ENCODE measurements at places on chromosomes 6 and 20. TPM values are rescaled to one million over a fixed set of nuclear protein-coding genes. Genes with fewer than 3 reads are reported as not detected.
A peak's percentile ranks its signal among the peaks of the same experiment; 100 is the strongest.

NMBR gene
- total RNA-seq: 0.39 TPM

- H3K4me3 ChIP-seq: no peak overlapping the region
- H3K27me3 ChIP-seq: peaks cover 29% of the 10 kb centered on the region
- no peak for DNase-seq
- H3K36me3 ChIP-seq: no peaks in the 10 kb centered on the region
- H3K4me1 ChIP-seq: peaks cover 10% of the 10 kb centered on the region
- H3K27ac ChIP-seq: no peak overlapping the region
These were observed 43.5 kb upstream of the ECI2 start for GRCh38 chr6:4178737-4179333.

TPMT gene
- total RNA-seq: 15.2 TPM

- H3K4me1 ChIP-seq: no peaks in the 10 kb centered on the region
- peak; percentile 25 for DNase-seq
- H3K27me3 ChIP-seq: peaks cover 7% of the 10 kb centered on the region
- H3K36me3 ChIP-seq: no peaks in the 10 kb centered on the region
These were observed 7.6 kb upstream of the HLA-DRA start for GRCh38 chr6:32432050-32432450.

- no peak overlapping the region for H3K4me3 ChIP-seq
- no peak for DNase-seq
- H3K27ac ChIP-seq: no peak overlapping the region
- peaks cover 70% of the 10 kb centered on the region for H3K4me1 ChIP-seq
- no peaks in the 10 kb centered on the region for H3K27me3 ChIP-seq
These were observed 4.5 kb downstream of the RIPOR2 start for GRCh38 chr6:24931296-24931695.

DNA sequence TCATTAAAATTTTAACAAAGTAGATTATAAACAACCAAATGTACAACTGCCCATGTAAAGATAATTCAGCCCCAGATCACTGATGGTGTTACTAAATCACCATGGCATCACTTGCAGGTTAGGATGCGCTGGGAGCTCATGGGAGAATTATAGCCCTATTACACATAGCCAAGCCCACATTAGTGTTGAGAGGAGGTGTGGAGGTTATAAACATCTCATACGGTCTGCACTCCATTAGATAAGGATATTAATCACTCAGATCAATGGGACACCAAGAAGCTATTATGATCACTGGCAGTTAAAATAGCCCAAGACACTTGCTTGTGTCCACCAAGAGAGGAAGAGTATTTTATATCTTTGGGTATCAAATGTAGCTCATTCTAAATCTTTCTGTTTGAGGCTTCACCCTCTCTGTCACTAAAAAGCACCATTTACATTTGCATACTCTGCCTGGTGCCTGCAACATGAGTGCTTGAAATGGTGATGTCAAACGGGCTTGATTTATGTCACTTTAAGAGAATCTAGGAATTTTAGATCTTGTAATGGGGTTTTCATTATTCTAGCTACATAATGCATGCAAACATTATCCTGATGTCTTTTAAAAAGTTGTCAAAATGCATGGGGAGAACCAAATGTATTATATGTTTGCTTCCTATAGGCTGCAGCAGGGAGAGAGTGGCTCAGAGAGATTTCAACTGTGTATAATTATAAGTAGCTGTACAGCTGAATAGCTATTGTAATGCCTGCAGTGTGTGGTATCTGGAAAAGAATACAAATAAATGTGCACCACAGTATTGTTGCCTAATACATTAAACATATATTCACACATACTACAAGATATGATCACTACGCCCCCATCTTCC, 654.1 kb upstream of the MARCKS start:
- H3K36me3 ChIP-seq: no peaks in the 10 kb centered on the region
- no peak overlapping the region for H3K4me3 ChIP-seq
- H3K27me3 ChIP-seq: no peaks in the 10 kb centered on the region
- no peak overlapping the region for H3K27ac ChIP-seq
- no peak for DNase-seq

SYNE1 gene
- 61.8 TPM for total RNA-seq

DNA sequence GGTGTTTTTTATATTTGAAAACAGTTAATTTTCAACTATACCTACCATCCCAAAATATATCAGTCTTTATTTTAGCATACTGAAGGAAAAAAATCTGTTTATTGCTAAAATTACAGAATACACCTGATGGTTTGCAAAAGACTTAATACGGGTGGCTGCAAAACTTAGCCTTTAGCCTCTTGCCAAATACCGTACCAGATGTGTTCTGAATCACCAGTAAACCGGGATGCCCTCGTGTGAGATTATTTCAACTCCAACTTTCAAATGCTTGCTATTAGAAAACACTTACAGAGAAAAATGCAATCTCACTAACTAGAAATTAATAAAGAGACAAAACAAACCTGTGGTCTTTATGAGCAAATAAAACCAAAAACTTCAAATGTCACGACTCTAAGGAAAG, 36.0 kb downstream of the REV3L start:
- H3K4me3 ChIP-seq: no peak overlapping the region
- no peaks in the 10 kb centered on the region for H3K27me3 ChIP-seq
- no peak overlapping the region for H3K27ac ChIP-seq
- peaks cover 21% of the 10 kb centered on the region for H3K36me3 ChIP-seq

RIN2 gene
- total RNA-seq: 42.2 TPM

GRCh38 chr6:165653196-165653595, 9.8 kb downstream of the PDE10A start:
- peaks cover 4% of the 10 kb centered on the region for H3K36me3 ChIP-seq
- H3K4me3 ChIP-seq: no peak overlapping the region
- no peaks in the 10 kb centered on the region for H3K27me3 ChIP-seq
- no peaks in the 10 kb centered on the region for H3K4me1 ChIP-seq

DNA sequence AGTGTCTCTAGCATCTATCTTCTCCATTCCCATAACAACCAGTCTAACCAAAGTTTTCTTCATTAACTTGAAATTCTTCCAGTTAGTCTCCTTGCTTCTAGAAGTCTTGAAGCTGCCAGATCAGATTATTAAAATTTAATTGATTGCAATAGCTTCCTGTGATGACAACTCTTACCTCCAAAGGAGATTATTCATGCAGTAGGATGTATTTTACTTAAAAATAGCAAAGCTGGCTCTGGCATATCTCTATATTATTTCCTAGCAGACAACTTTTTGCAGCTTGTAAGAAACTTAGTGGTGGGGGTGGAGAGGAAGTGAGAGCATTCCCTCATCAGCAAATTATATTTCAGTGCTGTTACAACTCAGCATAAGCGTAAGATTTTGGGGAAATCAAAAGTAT, 290.4 kb downstream of the GRIK2 start:
- H3K36me3 ChIP-seq: peaks cover 5% of the 10 kb centered on the region
- H3K4me3 ChIP-seq: no peak overlapping the region
- H3K27ac ChIP-seq: no peak overlapping the region

DNA sequence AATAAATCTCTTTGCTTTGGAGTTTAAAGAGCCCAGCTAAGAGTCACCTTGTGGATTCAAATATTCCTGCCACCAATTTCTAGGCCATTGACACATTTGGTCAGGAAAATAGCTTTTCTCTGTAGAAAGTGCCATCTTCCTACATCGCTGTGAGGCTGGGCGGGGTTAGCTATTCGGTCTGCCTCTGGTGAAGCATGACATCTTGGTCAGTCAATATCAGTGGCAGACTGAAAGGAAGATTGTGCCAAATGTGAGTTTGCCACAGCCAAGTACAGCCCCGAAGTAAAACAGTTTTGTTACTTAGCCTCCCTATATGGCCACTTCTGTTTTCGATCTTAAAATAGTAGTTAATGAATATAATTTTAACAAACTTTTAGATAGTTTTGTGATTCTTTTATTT, 65.5 kb upstream of the FABP7 start:
- no peaks in the 10 kb centered on the region for H3K27me3 ChIP-seq
- DNase-seq: no peak
- H3K36me3 ChIP-seq: no peaks in the 10 kb centered on the region
